GM12891 (cell line): ENCODE measurements at places on chromosomes 2 and 18.
A peak's percentile ranks its signal among the peaks of the same experiment; 100 is the strongest.

GRCh38 chr18:49997558-49997957, 184.2 kb upstream of the ACAA2 start:
- DNase-seq: no peak

- DNase-seq: no peak
Observed at GRCh38 chr2:23486684-23487075, 101.7 kb downstream of the KLHL29 start.

GRCh38 chr2:164523726-164524125, 97.6 kb downstream of the GRB14 start:
- DNase-seq: no peak

DNA sequence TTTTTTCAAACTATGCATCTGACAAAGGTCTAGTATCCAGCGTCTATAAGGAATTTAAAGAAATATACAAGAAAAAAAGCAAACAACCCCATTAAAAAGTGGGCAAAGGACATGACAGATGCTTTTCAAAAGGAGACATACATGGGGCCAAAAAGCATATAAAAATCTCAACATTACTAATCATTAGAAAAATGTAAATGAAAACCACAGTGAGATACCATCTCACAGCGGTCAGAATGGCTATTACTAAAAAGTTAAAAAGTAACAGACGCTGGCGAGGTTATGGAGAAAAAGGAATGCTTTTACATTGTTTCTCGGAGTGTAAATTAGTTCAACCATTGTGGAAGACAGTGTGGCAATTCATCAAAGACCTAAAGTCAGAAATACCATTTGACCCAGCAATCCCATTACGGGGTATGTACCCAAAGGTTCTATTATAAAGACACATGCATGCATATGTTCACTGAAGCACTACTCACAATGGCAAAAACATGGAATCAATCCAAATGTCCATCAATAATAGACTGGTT, 643.1 kb upstream of the LRRTM1 start:
- DNase-seq: no peak

GRCh38 chr2:134217924-134218323, 35.9 kb upstream of the MGAT5 start:
- no peak for DNase-seq

DNA sequence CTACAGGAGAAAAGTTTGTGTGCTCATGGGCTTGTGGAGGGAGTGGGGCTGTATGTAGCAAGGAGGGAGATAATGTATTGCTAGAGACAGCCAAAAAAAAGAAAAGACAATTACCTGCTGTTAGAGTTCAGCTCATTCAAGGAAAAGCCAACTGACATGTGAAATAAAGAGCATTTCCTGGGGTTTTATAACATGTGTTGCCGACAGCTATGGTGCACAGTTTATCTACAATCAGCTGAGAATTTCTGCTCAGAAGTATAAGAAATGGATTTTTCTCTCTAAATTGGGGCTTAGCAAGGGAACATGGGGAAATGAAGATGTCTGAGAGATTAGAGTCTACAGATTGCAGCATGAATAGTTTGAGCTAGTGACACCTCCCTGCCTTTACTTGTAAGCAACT, 674.1 kb downstream of the SUCLG1 start:
- DNase-seq: no peak

DNA sequence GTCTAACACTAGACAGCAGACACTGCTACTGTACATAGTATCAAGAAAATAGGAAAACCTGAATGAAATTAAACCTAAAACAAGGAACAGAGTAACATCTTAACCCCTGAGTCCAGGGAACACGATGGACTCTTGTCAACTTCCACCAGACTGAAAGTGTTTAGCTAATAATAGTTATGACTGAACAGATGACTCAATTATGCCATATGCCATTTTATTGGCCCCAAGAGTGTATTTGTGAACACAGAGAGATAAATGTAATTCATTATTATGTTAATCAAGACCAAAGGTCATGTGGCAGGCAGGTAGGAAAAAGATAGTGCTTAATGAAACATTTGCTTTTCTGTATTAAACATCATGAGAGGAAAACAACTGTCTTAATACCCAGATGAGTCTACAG, 58.0 kb downstream of the NYAP2 start:
- DNase-seq: no peak

DNA sequence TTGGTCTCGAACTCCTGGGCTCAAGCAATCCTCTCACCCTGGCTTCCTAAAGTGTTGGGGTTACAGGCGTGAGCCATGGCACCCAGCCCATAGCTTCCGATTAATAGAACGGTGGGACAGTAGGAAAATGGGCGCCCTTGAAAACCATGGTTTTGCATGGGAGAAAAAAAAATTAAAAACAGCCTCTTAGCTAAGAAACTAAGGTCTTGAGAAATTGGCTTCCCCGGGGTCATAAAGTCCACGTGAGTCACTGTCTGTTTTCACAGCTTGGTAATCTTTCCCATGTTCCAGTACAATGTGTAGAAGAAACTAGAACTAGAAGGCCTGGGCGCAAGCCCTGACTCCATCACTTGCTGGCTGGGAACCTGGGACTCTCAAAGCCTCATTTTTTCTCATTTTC, 20.7 kb downstream of the B3GNT2 start:
- no peak for DNase-seq

- DNase-seq: no peak
Observed at GRCh38 chr2:12764849-12765605, 48.3 kb downstream of the TRIB2 start.

DNA sequence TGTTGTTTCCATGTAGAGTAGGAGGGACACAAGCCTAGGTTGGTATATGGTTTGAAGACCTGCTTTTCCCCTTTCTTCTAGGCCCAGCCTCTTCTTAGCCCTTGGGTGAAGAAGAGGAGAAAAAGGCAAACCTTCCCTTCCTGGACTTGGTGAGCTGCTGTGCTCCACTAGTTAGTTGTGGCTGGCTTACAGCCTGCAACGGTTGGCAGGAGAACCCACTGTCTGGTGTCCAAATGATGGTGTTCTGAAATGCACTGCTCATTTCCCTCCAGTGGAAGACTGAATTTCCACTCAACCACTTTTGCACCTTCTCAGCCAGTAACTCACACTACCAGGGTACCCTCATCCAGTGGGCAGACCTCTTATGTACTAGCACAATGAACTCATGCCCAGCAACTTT, 824.1 kb downstream of the NRXN1 start:
- DNase-seq: no peak

- DNase-seq: no peak
Observed at GRCh38 chr2:41182961-41183360, 731.1 kb upstream of the SLC8A1 start.

DNA sequence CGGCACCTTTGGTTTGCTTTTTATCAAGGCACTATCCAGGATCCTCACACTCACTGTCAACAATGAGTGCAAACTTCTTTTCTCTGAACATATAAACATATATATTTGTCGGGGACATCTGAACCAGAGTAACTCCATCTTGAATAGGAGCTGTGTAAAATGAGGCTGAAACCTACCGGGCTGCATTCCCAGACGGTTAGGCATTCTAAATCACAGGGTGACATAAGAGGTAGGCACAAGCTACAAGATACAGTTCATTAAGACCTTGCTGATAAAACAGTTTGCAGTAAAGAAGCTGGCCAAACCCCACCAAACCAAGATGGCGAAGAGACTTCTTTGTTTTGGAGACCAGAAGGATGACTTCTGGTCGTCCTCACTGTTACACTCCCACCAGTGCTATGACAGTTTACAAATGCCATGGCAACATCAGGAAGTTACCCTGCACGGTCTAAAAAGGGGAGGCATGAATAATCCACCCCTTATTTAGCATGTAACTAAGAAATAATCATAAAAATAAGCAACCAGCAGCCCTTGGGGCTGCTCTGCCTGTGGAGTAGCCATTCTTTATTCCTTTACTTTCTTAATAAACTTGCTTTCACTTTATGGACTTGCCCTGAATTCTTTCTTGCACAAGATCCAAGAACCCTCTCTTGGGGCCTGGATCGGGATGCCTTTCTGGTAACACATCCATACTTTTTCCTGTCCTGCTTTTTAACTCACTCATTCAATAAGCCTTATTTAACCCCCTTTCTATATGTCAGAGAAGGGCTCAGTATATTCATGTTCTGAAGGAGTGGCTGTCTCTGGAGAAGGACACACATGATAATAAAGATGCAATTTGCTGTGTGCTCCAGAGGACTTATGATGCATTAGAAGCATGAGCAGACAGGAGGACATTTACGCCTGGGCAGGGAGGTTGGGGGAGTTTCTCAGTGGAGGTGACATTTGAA, 65.4 kb downstream of the TACR1 start:
- DNase-seq: no peak

DNA sequence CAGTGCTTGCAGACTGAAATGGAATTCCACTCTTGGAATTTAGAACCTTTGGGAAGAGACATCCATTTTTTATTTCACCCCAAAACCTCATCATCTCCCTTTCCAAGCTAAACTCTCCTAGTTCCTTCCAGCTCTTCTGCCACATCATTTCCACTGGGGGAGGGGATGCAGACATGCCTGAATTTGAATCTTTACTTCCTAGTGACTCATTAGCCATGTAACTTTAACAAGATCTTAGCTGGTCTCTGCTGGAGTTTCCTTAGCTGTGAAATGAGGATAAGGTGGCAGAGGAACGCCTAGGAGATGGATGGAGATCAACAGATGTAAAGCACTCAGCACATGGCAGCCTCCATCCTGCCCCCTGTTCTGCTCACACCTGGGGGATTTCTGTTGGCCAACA, 266.8 kb downstream of the EN1 start:
- no peak for DNase-seq

GRCh38 chr2:138296365-138296764, 205.2 kb upstream of the SPOPL start:
- DNase-seq: no peak

GRCh38 chr18:25038261-25038660, 313.7 kb downstream of the ZNF521 start:
- DNase-seq: no peak

DNA sequence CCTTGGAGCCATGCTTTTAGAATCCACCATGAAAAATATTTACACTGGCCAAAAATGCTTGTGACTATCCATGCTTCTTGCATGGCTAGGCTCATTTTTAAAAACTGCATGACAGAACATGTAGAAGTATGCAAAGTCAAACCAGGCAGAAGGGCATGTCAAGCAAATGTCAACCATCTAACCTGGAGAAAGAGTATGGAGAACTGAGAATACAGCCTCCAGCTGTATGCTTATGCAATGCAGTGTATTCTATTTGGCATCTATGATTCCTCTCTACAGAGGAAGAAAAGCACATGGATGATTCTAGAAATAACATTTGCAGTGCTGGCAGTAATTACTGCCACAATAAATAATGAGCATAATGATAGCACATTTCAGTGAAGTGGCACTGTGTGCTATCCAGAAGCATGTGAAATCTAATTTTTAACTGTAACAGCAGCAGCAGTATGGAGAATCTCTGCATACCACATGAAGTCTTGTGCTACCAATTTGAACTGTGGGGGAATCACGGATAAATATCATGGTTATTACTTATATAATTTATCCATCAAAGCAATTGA, 87.3 kb upstream of the CCDC141 start:
- no peak for DNase-seq

- no peak for DNase-seq
Observed at GRCh38 chr18:27847412-27847811, 329.5 kb downstream of the CDH2 start.

GRCh38 chr2:230797515-230798495, 66.9 kb upstream of the ITM2C start:
- DNase-seq: no peak

DNA sequence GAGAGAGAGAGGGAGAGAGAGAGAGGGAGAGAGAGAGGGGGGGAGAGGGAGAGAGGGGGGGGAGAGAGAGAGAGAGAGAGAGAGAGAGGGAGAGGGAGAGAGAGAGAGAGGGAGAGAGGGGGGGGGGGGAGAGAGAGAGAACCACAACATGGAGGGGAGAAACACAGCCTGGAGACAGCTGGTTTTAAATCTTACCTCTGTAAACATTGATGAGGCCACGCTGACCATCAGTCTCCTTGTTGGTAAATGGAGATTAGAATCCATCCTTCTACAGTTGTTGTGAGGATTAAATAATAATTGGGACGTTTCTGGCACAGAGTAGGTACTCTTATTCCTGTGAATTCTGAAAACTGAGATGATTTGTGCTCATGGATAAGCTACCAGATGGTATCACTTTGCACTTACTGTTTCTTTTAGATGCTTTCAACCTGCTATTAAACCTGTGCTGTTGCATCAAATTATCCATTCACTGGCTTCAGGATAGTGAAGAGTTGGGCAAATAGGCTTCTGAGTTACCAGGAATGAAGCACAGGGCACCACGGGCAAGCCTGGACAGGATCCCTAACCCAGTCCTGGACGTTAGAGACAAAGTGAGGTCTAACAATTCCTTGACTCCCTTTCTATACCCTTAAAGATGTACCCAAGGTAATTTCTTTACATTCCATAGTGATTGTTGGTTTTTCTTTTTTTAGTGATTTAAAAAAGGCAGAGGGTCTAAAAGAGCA, 318.1 kb downstream of the ZNF521 start:
- no peak for DNase-seq

DNA sequence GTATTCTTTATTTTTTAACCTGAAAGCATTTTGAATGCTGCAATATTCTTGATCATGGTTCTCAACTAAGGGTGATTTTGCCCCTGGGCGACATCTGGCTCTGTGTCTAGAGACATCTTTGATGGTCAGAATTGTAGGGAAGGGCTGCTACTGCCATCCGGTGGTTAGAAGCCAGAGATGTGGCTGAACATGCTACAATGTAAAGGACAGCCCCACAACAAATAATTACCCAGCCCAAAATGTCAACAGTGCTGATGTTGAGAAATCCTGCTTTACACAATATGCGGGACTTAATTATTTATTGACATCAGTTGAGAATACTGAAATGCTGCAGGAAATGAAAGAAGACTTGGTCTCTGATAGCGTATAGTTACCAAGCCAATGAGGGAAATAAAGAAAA, 37.5 kb upstream of the SERPINB2 start:
- DNase-seq: no peak

GRCh38 chr2:186159101-186159500, 327.0 kb upstream of the ZC3H15 start:
- no peak for DNase-seq

DNA sequence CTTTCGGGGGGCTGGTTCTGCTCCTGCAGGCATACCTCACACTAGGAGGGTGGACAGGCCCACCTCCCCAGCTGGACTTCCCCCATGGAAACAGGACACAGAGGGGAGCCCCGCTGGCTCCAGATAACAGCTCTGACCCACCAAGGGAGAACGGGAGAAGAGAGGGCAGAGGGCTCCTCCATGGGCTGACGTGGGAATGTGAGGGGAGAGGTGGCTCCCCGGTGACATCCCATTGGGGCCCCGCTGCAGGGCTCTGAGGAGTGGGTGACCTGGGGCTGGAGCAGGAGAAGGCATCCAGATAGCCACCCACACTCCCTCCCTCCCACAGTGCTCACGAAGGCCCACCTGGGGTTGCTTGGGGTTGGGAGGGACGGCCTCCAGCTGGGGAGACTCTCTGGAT, 45.9 kb downstream of the FBLN7 start:
- no peak for DNase-seq

DNA sequence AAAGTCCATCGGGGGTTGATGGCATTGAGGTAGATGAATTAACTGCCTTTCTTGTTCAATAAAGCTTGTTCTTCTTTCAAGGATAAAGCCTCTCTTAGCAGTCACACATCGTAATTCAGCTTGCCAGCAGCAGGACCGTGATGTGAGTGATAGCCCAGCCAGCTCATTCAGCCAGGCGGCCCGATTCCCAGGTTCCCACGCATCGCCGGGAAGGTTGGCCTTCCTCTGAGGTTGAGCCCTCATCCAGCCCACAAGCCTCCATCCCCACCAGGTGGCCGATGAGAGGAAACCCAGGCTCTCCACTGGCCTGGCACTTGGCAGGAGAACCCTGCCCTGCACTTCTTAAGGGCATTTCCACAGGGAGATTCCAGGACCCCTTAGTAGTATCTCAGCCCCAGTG, 4.7 kb downstream of the AGAP1 start:
- DNase-seq: no peak

- DNase-seq: peak; percentile 22
Observed at GRCh38 chr2:200585730-200586643, at the start of gene AOX1. TSS of gene AOX1 (plus strand) at chr2:200586014. CDS start at chr2:200586109, 95 bp downstream.
